SJSA1 (cell line): ENCODE measurements at places on chromosomes 6 and 20. TPM values are rescaled to one million over a fixed set of nuclear protein-coding genes. Genes with fewer than 3 reads are reported as not detected.

PRDM1 gene
- 0.84 and 1.3 TPM in 2 replicates for total RNA-seq

DNA sequence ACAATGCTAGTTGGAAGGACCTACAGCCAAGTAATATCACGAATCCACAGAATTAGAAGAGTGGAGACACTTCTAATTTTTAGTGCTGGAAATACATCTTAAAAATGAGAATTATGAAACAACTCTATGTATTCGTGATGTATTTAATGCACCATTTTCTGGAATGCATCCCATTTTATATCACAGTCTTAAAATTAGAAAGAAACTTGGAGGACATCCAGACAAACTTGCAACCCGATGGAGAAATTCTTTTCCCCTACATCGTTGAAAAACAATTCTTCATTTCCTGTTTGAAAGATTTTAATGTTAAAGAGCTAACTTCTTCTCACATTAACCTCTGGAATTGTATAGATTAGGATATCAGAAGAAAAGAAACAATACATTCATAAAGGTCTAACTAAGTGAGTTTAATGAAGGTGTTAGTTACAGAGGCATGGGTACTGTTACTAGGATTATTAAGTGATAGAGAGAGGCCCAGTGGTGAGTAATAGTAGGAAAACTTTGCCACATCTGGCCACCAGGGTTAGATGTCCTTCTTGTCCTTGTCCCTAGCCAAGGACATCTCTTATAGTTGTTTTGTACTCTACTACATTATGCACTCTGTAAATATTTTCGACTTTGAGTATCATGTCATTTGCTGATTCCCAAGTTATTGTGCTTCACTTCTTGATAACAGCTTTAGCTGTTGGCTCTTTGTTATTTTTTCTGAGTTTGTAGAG is 502.4 kb upstream of the PTCHD4 start:
- 0 out of 2 replicates have a peak, but pooled peaks cover 6% of the 10 kb centered on the region for H3K27me3 ChIP-seq
- no peaks in the 10 kb centered on the region for H3K36me3 ChIP-seq
- DNase-seq, result no peak

DCDC2 gene
- total RNA-seq, result 0.08 TPM in 1 of 2 replicates, not detected in the other

- no peak overlapping the region for H3K27ac ChIP-seq
- H3K36me3 ChIP-seq, result no peaks in the 10 kb centered on the region
- no peaks in the 10 kb centered on the region; the same call in 1 of the 2 replicates for H3K4me1 ChIP-seq
- no peak for DNase-seq
- H3K27me3 ChIP-seq, result no peaks in the 10 kb centered on the region
These were observed 55.0 kb downstream of the ADGRG6 start for GRCh38 chr6:142356884-142357225.

DNA sequence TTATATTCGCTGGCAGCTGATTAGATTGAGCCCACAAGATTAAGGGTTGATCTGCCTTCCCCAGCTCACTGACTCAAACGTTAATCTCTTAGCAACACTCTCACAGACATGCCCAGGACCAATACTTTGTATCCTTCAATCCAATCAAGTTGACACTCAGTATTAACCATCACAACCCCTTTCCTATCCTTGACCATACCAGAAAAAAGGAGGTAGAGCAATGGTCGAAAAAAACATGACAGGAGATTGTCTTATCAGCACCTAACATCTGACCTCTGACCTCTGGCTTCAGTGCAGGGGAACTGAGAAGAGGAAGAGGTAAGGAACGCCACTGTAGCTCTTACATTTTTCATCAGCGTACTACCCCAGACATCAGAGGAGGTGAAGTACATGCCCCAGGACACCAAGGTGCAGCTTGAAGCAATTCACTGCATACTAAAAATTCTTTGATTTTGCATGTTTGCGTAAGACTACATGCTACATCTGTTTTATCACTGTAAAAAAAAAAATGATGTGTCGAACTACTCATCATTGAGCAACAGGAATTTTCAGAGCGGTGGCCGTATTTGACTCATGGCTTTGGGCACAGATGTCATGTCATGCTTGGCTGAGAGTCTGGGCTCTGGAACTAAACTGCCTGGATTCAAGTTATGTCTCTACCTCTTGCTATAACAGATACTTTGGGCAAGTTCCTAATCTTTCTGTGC is 188.0 kb upstream of the TAB2 start:
- no peaks in the 10 kb centered on the region for H3K27me3 ChIP-seq
- H3K4me1 ChIP-seq, result peaks cover 29% of the 10 kb centered on the region
- H3K4me3 ChIP-seq, result no peak overlapping the region
- no peak overlapping the region for H3K27ac ChIP-seq
